ENCODE measurements at places on chromosomes 11 and 22.

DNA sequence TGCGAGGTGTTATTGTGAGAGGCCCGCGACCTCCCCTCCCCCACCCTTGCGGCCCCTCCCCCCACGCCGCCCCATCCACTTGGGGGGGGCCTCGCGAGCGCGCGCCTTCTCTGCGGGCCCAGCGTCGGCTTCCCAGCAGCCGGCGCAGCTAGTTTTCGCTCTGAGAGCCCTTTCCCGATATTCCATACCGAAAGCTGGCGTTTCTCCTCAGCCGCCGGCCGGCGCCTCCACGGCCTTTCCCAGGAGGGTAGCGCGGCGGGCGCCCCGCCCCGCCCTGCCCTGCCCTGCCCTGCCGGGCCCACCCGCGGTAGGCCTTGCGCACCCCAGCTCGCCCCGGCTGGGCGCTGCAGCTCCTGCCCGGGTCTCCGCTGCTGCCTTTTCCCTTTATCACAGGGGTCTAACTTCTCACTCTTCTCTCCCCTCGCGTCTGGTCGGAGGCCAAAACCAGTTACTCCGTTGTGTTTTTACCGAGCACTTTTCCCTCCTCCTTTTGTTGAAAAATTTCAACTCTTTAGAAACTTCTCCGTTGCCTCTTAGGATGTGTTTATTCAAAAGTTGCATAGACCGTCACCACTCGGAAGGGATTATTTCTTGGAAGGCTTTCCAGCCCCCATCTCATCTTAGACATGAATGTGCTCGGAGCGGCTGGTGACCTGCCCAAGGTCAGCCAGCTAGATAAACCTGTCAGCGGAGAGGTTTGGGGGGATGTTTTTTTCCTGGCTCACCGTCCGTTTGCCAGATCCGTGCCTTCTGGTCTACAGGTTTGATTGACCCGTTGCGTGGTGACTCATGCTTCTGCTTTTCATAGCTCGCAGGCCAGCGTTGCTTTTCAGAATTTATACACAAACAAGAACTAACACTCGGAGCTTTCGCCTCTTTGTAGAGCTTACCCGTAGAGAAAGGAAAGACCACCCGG is 648 bp downstream of the PAFAH1B2 start:
- DNase-seq, result peak; percentile 9

GRCh38 chr22:34902335-34902734 is 163.6 kb upstream of the ISX start:
- no peak for DNase-seq

DNA sequence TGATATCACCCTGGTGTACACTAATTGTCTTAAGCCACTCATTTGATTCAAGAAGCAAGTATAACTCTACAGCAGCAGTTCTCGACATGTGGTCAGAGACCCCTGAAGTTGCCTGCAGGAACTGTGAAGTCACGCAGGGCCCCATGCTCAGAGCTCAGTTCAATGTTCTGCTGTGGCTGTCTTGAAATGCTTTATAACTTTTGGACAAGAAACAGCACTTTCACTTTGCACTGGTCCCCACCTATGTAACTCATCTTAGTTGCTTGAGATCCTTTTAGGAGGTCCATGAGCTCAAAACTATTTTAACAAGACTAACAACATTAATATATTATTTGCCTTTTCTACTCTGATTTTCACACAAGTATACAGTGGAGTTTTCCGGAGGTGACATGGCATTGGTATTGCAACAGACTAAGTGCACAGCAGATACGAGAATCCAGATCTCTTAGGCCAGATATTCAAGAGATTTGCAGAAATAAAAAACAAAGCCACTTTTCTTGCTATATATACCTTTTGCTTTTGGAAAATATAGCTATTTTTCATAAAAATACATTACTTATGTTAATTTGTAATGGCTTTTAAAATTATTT is 64.8 kb downstream of the PRR5L start:
- no peak for DNase-seq

DNA sequence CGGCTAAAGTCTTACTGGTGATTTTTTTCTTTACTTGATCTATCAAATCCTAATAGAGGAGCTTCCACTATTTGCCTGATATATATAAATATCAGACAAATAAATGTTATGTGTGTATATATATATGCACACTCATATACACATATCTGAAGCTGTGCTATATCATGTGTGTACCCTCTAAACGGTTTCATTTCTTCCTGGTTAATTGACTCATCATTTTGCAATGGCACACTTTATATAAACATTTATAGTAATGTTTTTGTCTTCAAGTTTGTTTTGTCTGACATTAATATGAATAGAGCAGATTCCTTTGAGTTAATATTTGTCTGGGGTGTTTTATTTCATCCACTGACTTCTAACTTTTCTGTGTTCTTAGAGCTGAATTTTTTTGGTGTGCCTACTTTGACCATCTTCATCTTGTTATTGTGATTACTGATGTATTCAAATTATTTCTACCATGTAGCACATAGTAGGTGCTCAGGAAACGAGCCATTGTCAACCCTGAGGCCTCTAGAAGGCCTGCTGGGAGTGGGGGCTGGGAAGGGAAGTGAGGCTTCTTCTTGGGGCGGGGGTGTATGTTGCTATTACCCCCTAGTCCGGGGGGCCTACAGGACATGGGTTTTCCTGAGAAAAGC is 82.6 kb downstream of the LRRC32 start:
- no peak for DNase-seq

GRCh38 chr11:19326499-19326898 is 85.8 kb upstream of the E2F8 start:
- DNase-seq, result no peak

GRCh38 chr11:119427279-119427678 is 4.3 kb upstream of the THY1 start:
- no peak for DNase-seq

GRCh38 chr11:45771566-45772448 is 33.1 kb upstream of the SLC35C1 start:
- DNase-seq, result peak; percentile 81

DNA sequence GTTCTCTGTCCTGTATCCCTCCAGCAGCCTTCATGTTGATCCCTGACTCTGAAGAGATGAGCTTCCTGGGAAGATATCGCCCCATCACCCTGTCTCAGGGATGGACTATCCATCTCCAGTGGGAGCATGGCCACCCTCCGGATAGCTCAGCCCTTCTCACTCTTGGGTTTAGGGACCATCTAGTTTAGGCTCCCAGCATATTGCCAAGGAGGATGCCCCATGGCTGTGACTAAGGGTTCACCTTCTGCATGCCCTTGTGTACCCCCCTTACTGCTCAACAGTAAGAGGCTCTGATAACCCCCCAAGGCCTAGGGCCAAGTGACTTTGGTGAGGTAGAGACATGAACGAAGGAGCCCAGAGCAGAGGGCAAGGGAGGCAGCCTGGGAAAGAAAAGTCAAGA is 1.3 kb downstream of the TMPRSS13 start:
- DNase-seq, result no peak

DNA sequence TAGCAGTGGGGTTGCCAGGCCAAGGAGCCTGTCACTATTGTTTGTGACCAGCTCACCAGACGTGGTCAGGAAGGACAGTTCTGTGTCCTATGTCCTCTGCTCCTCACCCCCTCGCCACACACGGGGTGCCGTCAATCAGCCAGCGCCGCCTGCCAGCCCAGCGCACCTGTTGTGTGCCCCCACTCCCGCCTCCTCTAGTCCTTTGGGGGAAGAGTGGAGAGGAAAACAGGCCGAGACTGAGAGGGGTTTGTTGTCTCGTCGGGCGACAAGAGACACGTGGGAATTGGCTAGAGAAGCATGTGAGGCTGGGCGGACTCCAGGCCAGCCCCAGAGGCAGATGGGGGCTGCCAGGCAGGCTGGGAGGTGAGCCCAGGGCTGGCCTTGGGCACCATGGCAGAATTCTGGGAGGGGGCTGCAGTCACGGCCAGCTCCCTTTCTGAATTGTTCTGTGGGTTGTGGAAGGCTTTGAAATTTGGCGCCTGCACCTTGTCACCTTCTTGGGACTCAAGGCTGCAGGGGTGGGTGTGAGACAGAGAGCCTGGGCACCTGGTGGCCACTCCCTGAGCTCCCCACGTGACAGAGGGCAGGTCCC is 3.1 kb upstream of the KCNQ1OT1 start:
- DNase-seq, result no peak

DNA sequence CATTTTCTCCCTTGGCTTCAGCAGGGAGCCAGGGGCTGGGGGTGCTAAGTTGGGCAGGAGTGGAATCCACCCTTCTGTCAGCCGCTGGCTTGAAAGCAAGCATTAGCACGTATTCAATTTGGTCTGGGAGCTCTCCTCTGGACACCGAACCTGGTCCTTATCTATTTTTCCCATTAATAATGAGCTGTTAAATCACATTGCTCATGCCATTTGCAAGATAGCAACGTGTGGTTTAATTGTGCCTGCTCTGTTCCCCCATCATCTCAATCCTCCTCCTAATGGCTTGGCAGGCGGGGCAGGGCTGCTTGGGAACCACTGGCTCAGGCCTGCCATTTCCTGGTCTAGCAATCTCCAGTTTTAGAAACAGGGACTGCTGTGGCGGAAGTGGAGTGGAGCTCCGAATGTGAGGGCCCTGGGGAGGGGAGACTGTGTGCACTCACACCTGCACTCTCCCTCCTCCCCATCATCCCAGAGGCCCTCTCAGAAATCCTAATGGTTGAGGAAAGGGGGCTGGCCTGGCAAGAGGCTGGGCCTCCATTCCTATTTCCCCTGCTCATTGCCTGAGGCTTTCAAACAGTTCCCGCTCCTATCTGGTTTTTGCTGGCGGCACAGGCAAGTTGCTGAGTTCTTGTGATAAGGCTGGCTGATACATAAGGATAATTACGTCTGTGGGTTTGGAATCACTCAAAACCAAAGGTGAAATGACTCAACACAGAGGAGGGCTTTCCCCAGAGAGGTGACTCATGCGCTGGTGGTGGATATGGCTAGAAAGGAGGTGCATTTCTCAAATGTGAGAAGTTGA is 201.2 kb upstream of the E2F8 start:
- DNase-seq, result no peak

DNA sequence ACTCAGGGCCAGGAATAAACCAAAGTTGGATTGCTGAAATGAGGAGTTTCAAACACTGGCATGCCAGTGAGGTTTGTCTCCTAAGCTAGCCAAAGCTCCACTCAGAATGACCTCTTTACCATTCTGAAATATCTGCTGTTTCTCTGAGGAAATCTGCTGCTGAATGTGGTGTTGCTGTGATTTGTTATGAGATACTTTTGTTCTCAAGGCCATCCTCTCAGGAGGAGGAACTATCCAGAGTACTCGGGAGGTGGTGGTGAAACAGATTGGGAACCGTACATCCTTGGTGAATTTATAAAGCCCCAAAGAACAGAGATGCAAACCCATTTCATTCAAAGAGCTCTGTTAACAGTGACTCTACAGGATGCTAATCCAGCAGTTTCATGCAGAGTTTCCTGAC is 50.5 kb downstream of the BDNF start:
- no peak for DNase-seq

DNA sequence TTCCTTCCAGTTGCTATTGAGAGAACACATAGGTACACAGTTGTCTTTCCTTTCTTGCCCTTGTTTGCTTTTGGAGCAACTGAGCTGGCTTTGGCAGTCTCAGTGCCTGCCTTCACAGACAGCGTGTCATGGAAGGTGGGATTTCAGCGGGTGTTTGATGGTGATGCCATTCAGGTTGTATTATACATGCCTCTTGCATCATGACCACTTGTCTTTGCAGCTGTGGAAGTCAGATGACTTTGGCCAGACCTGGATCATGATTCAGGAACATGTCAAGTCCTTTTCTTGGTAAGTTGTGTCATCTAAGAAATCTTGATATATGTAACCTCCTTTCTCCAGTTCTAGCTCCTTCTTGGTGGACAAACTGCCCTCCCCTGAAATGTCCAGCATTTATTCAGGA is 37.1 kb upstream of the SORL1-AS1 start:
- DNase-seq, result no peak

GRCh38 chr11:16669799-16670415 is 68.5 kb upstream of the C11orf58 start:
- no peak for DNase-seq

GRCh38 chr11:66017321-66017720 is 5.5 kb downstream of the CST6 start:
- no peak for DNase-seq

DNA sequence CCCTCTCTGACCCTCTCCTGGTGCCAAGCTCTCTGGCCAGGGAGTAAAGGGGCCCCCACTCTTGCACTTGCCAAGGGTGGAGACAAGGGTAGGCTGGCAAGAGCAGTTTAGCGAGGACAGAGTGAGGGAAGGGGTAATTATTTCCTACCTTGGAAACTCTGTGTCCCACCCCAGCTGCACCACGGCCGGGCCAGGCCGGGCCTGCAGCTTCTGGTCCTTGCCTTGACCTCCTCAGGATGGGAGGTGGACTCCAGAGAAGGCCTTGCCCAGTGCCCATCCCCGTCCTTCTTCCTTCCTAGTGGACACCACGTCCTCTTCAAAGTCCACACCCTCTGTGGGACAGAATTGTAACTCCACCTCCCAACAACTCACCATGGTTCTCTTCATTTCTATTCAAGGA is 18.4 kb upstream of the OSBPL5 start:
- no peak for DNase-seq

GRCh38 chr22:45768490-45768889 is 96.9 kb downstream of the ATXN10 start:
- no peak for DNase-seq

- no peak for DNase-seq
Observed at GRCh38 chr22:27408068-27408467, 393.5 kb downstream of the MN1 start.

DNA sequence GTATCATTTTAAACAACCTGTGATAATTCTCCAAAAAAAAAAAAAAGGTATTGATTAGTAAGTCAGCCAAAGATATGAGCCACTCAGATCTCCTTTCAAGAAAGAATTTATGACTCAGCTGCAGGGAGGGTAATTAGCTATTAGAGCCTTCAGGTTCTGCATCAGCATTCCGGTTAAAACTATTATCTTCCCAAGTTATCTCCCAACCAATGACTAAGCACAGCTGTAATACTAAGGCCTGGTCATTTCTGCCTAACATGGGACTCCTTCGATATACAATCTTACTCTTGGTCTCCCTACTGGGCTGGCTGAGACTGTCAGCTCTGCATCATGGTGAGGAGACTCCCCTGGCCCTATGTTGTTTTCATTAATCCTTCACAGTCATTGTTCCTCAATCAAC is 60.4 kb downstream of the SBF2 start:
- no peak for DNase-seq

- DNase-seq, result peak; percentile 43
Observed at GRCh38 chr11:117950301-117950700, 21.1 kb upstream of the TMPRSS13 start.

DNA sequence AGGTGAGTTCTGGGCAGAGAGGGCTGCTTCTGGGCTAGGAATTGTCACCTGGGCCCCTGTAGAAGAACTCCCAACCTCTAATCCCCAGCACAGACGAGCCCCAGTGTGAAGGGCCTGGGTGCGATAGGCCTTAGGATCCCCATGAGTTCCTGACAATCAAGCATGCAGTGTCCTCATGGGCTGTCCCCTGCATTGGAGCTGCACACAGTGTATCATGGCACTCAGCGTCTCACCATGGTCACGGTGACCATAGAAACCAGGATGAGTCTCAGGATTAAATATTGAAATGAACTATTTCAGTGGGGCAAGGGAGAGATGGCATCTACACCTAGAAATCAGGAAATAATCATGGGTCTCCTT is 292 bp downstream of the SCGB2A1 start:
- no peak for DNase-seq

GRCh38 chr11:24585192-24585591 is 88.3 kb downstream of the LUZP2 start:
- DNase-seq, result no peak

GRCh38 chr22:30809086-30809485 is 114.4 kb downstream of the OSBP2 start:
- no peak for DNase-seq

Measured in stimulated activated CD4-positive, alpha-beta T cell treated with anti-CD3 and anti-CD28 coated beads, Interleukin-15, amount 100 ng/mL, for 1 hour (primary cell).